ENCODE measurements at places on chromosomes 6 and 20.

DNA sequence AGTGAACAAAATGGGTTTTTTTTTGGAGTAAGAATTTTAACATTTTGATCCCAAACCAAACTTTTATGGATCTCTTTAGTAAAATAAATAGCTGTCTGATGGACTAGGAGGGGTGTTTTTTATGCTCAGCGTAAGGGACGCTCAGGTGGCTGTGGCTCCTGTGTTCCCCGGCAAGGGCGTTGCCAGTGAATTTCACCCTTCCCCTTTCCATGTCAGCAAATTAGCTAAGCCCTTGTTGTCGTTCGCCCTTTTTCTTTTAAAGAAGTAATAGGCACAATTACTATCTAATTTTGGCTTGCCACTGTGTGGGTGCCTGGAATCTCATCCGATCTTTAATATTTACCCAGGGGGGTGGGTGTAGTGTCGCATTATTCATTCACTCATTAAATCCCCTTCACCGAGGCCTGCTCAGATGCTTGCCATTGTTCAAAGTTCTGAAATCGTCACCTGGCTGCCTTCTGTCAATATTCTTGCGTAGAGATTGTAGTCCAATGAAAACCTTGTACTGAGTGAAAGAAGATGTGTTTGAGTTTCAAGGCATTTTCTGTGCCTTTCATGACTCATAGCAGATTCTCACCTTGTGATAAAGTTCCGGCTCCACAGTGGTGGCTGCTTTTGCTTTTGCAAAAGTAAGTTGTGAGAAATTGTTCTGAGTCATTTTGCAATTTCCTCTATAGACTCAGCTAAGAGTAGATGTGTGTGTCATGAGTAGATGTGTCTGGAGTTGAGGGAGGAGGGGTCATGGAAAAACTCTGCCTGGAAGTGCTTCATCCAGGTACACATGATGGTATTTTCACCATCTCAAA, 40.0 kb upstream of the CLDN20 start:
- DNase-seq = peak; percentile 94

- DNase-seq = no peak
Measured at GRCh38 chr20:15162079-15162647, 824.8 kb upstream of the FLRT3 start.

DNA sequence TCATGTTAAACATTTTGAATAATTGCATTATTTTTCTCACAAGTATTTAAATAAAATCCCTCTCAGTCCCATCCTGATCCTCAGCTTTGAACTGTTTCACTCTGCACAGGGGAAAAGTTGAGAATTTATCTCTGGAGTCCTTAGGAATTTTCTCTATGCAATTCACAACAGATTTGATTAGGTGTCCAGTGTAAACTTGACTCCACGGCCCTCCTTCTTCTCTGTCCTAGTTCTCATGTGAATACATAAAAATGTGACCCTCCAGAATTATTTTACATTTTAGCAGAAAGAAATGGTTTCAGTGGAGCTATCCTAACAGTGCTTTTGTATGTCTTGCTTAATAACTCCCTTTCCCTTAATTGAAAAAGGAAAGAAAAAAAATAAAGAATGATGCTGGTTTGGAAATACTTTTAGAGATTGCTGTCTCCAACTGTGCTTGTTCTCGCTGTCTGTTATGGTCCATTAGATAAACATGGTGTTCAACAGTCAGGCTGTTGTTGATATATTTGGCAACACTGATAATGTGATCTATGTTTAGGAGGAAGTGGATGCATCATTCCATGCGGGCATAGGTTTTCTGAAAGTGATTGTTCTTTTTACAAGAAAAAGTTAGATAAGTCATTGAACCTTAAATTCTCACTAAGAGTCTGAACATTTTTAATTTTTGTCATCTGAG, 599.4 kb upstream of the CITED2 start:
- DNase-seq = peak; percentile 97

- DNase-seq = no peak
Measured at GRCh38 chr6:4496284-4496683, 279.9 kb upstream of the CDYL start.

DNA sequence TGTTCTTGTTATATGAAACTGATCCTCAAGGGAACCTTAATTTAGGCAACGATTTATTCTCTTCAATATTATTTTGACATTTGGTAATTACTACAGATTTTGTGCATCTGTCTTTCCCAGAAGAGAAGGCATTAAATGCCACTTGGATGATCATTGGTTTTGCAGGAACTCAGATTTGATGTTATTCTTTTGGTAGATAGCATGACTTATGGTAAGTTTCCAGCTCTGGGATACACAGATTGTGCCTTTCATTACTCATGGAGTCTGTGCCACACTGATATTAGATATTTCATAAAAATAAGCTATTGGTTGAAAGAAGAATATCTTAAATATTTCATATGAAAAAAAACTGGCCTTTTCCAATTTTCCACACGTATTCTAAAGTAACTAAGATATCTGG, 120.1 kb downstream of the AIG1 start:
- DNase-seq = no peak

DNA sequence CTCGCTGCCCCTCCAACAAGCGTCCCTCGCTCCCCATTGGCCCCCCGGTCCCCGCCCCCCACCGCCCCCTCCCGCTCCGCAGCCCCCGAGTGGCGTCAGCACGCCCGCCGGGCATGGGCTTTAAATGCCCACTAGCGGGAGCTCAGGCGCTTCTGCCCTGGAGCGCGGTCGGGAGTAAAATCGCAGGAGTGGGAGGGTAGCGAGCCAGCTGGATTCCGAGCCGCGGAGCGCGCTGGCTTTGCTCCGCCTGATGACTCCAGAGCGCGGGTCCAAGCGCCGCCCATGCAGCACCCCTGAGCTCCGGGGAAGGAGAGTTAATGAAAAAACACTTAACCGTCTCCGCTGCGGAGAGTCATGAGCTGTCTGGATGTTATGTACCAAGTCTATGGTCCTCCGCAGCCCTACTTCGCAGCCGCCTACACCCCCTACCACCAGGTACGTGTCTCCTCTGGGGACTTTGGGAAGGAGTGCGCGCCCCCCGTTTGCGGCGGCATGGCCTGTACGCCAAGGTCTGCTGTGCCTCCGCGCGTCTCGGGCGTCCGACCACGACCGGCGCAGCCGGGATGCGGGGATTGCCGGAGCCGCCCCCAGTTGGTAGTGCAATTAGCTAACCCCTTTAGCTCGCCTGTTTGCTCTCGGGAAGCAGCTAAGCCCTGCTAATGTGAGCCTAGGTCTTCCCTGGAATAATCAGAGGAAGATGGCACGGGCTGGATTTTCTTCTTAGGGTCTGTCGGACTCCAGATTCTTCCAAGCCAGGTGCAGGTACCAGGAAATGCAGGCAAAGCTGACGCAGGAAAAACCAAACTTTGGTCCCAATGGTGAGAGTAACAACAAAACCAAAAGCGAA, at the start of gene VGLL2:
Gene VGLL2, plus strand, starts transcription at position 149 of the 847 bp plus-strand sequence. Its CDS starts 206 bp downstream, at position 355.
- DNase-seq = peak; percentile 27

All from choroid plexus epithelial cell (primary cell).